ENCODE measurements at places on chromosomes 11 and 22.

- DNase-seq: no peak
Observed at GRCh38 chr11:119832202-119832935, 103.4 kb upstream of the NECTIN1 start.

GRCh38 chr11:60905551-60906113, 753 bp downstream of the PRPF19 start:
- peak; percentile 47 for DNase-seq

- DNase-seq: no peak
Observed at GRCh38 chr22:49332691-49333090, 495.0 kb downstream of the BRD1 start.

DNA sequence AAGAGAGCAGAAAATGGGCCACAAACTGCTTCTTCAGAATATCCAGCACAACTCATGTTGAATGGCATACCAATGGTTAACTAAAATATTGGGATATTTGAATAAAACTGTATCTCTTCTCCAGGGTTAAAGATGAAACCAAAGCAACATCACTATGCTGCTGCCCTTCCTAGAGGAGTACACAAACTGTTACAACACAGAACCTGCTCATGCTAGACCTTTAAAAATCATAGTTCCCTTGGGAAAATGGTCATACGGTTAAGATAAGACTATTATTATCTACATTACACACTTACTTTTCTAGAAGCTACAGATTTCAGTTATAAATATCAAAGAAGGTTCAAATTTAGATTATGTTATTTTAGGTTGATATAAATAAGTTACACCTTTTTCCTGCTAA, 78.6 kb upstream of the TP53AIP1 start:
- no peak for DNase-seq

DNA sequence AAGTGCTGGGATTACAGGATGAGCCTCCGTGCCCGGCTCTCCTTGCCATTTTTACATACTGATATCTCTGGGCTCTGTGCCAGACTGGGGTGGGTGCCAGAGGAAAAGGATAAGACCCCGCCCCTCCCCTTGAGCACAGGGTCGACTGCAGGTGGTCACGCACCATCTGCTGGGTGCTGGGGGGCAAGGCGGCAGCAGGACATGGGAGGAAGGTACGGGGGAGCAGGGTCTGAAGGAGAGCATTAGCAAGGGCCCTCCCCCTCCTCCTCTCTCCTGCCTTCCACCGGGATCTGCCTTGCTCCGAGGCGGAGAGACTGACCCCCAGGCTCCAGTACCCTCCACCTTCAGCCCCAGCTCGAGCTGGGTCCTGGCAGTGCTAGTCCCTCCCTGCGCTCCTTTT, 9.7 kb upstream of the PGA3 start:
- no peak for DNase-seq

DNA sequence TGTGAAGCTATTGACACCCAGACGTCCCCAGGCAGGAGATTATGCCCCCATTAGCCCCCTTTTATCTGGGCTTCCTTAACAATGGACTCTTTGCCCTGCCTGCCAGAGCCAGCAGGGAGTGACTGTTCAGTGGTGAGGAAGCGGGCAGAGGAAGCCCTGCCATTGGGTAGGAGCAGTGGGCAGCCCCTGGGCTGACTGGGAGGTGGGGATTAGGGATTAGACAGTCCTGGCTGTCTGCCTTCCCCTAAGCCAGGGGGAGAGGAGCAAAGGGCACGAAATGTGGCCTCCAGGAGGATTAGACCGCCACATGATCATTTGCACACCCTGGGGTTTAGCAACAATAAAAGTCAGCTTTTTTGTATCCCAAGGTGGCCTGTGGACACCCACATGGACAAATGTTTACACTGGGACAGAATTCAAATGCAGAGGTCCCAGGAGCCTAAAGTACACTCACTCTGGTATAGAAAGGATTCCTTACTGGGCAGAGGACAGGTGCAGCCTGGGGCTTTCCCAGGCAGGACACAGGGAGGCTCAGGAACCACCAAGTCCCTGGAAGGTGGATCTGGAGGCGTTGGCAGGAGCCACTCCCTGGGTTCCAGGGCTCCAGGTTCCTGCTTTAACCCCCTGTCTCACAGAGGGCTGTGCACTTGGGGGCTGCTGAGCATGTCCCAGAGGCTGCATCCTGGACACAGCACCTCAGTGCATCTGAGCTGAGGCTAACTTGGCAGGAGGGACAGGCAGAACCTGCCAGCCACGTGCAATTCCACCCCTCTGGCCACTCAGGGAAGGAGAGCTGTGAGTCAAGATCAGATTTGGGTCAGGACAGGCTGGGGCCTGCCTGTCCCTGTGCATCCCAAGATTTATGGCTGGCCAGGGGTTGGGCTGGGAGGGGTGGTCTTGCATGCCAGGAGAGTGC, 2.1 kb downstream of the PNPLA3 start:
- DNase-seq: peak; percentile 12

GRCh38 chr22:31345331-31346254, 553 bp downstream of the PATZ1 start:
- DNase-seq: peak; percentile 62

- no peak for DNase-seq
Observed at GRCh38 chr11:27965559-27965958, 142.4 kb downstream of the KIF18A start.

DNA sequence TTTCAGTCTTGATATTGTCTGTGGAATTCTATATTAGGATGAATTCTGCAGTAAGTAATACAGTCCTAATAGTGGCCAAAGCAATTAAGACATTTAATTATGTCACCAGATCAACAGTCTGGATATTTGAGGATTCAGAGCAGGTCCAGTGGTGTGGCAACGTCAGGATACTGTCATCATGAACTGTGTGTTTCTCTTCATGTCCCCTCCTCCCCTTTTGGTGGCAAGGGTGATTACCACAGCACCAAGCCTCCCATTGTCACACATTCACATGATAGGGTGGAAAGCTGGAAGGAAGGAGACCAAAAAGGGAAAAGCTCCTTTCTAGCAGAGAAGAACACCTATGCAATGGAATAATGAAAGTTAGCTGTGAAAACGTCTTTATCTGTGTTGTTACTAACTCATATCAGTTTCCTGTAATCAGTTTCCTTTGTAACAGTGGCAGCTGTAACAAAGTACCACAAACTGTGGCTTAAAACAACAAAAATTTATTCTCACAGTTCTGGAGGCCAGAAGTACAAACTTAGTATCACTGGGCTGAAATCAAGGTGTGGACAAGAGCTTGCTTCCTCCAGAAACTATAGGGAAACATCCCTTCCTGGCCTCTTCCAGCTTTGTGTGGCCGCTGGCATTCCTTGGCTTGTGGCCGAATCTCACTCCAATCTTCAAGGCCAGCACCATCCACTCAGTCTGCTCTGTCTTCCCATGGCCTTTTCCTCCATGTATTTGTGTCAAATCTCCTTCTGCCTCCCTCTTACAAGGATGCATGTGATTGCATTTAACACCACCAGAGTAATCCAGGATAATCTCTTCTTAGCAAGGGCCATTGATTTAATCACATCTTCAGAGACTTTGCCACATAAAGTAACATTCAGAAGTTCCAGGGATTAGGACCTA, 6.5 kb upstream of the RBM14 start:
- no peak for DNase-seq

DNA sequence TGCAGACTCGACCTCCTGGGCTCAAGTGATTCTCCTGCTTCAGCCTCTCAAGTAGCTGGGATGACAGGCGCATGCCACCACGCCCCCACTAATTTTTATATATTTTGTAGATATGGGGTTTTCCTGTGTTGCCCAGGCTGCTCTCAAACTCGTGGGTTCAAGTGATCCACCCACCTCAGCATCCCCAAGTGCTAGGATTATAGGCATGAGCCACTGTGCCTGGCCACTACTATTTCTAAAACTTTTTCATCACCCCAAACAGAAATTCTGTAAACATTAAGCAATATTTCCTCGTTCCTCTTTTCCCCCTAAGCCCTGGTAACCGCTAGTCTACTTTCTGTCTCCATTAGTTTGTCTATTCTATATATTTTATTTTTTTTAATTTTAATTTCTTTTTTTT, 9.0 kb upstream of the ATG16L2 start:
- DNase-seq: no peak

- DNase-seq: no peak
Observed at GRCh38 chr11:113876798-113877669, 1.7 kb upstream of the USP28 start.

GRCh38 chr11:27485930-27486773, 13.6 kb upstream of the LGR4 start:
- DNase-seq: no peak

DNA sequence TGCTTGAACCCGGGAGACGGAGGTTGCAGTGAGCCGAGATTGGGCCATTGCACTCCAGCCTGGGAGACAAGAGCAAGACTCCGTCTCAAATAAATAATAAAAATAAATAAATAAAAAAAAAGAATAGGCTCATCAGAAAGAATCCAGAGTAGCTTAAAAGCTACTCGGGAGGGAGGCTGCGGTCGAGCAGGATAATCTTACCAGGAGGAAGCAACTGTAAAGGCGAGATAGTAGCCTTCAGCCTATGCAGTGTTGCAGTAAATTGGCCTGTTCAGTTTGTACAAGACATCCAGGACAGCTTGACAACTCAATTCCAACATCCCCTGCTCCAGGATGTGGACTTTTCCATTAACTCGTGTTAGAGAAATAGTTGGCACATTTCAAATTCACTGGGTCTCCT, 1164.7 kb downstream of the LRRC4C start:
- no peak for DNase-seq

GRCh38 chr11:19615341-19616183, 97.1 kb upstream of the NAV2 start:
- no peak for DNase-seq

- peak; percentile 70 for DNase-seq
Observed at GRCh38 chr22:25747245-25747944, 5.4 kb downstream of the MYO18B start.

DNA sequence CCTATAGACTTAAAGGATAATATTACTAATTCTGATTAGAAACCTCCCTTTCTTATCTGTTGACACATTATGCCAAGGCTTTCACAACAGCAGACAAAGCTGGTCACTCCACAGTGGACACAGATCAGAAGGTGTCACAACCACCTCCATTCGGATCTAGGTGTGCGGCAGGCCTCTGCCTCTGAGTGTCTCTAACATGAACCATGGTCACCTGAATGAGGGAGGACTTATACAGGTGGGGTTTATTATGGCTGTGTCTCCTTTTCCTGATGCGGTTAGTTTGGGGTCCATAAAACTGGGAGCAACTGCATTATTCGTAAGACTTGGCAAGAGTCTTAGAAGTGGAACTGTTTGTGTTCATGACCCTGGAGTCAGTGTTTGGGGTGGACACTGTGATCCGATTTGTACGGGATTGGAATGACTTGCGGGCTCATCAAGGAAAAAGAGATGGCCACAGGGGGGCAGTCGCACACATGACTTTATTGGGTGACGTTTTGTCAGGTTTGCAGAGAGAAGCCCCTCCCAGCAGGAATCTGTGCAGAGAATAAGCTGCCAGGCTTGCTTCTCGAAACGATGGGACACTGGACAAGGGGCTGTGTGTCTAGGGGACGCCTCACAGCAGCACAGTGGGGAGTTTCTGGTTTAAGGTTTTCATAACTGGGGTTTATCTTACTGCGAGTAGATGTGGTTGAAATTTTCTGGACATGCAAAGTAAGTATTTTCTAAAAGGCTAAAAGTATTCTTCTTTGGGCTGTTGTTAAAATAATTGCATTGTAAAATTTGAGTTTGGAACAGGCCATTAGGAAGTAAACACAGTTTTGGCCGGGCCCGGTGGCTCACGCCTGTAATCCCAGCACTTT, 90.6 kb downstream of the GAB4 start:
- DNase-seq: no peak

- no peak for DNase-seq
Observed at GRCh38 chr11:3989276-3989920, 105.2 kb upstream of the RRM1 start.

DNA sequence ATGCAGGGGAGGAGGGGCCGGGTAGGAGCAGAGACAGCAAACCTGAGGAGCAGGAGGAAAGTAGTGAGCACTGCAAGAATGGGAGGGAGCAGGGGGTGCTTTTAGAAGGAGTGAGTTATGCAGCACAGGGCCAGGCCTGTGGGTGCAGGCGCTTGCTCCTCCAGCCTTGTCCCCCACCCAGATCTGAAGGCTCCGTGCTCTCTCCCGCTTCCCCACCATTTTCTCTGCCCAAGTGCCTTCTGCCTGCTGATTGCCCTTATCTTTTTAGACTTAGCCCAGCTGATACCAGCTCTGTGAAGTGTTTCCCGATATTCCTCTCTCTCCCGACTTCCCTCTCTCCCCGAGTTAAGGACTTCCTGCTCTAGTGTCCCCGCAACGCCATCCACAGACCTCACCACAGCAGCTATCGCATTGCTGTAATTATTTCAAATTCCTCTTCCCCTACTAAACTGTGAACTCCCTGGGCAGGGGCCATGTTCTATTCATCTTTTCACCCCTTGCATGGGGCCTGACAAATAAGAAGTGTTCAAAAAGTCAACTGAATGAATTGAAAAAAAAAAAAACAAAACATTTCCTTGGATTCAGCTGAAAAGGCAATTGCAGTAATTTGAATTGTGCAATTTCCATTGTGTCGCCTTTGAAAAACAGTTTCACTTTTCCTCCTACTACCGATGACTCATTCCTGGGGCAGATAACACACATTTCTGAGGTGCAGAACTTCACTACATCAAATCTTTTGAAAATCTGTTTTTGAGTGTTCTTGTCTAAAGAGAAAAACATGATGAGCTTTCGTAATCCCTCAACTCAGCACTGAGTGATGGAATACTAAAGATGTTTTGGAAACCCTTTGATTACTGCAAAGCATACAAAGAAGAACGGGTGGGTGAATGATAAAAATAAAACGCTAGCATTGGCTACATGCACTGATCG, 69.7 kb upstream of the BMAL1 start:
- no peak for DNase-seq

DNA sequence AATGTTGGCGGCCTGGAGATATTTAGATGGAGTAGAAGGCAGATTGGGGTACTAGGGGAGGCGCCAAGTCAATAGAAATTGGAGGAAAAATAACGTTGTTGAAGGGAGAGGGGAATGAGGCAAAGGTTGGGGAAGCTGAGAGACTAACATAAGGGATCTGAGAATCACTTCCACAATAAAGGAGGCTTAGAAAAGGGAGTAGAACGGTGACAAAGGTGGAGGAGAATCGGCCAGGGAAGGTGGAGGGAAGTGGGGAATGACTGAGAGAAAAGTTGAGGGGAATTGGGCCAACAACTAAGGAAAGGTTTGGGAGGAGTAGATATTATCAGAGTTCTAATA, 510 bp downstream of the PPME1 start:
- no peak for DNase-seq
